Mesendoderm (in vitro differentiated cells): ENCODE measurements at places on chromosomes 1 and 21.

DNA sequence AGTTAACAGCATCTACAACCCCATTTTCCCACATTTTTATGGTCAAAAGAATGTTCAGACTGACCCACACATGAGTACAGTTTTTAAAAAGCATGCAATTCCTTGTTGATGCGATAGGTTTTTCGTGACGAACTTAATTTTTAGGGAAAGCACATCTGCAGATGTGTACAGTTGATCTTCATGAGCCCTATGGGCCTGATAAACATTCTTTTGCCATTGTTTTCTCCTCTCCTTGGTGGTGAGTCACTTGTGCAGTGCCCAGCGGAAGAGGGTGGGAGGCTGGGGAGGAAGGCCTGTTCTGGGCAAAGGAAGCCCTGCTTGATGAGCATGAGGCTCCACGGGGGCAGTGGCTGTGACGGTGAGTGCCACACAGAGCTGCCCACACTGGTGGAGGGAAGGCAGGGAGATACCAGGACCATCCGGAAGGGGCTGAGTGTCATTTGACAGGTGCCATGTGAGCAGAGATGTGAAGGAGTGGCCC is 5.3 kb downstream of the ARF1 start:
- no peak for DNase-seq

- peak; percentile 67 for DNase-seq
Measured at GRCh38 chr1:204285436-204286305, 71.9 kb upstream of the GOLT1A start.

GRCh38 chr1:240020871-240021270 is 70.8 kb upstream of the FMN2 start:
- DNase-seq: no peak

GRCh38 chr1:162283657-162284056 is 93.0 kb downstream of the SPATA46 start:
- no peak for DNase-seq

DNA sequence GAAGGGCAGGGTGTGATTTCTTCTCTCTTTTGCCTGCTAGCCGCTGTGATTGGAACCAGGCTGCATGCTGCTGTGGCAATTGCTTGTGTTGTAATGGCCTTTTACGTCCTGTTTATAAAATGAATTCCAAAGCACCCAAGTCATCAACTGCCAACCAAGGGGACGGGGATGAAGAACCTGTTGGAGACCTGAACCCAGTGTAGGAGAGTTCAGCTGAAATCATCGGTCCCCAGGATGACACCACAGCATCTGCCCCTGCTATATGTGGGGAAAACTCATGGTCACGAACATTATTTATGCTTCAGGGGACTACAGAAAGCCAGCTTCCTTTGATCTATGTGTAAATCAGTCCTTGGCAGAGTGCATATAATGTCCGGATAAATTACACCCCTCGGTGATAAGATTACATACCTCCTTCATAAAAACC is 3.8 kb downstream of the TMEM167B start:
- DNase-seq: no peak

- no peak for DNase-seq
Measured at GRCh38 chr21:44370027-44370735, 16.8 kb downstream of the TRPM2 start.

DNA sequence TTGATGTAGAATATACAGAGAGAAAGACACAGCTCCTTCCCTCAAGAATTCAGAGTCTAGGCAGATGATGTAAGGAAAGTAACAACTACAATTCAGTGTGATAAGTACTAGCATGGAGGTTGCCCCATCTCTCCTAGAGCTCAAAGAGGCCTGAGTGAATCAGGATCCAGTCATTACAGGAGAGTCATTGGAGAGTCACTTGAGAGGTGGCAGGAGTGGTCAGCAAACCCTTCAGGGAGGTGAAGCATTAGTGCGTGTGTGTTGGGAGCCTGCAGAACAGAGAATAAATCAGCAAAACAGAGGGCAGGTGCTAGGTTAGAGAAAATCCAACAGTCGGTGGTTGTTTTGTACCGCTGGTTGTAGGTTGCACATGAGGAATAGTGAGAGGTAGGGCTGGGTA is 46.1 kb downstream of the GRIK1 start:
- no peak for DNase-seq

DNA sequence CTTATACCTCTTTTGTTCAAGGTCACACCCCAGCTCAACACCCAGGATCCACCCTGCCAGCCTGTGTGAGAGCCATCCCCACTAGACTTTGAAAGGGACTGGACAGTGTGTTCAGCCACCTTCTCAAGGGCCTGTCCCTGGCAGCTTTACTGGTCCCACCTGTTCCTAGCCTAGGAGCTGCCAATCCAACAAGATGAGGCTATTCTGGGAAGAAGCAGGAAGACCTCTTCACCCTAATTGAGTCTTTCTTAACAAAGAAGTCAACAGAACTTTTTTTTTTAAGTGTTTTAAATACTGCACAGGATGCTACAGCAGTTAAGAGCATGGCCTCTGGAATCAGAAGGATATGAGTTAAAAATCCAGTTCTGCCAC is 95.8 kb upstream of the HOOK1 start:
- DNase-seq: no peak

- DNase-seq: no peak
Measured at GRCh38 chr1:232372841-232373440, 257.0 kb downstream of the SIPA1L2 start.

DNA sequence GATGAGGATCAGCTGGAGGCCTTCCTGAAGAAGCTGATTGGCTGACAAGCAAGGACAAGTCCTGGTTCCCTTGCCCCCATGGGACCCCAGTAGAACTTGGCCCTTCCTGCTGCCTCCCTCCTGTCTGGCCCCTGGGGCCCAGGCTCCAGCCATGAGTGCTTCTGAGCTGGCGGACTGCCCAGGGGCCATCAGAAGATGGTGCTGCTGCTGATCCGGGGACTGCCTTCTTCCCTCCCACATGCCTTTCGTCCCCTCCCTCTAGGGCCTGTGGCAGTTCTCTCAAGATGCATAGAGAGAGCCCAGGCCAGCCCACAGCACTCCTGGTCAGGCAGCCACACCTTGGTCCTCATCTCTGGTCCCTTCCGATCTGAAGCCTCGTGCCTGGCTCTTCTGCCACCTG is 57.9 kb upstream of the PRKACB start:
- peak; percentile 18 for DNase-seq

- no peak for DNase-seq
Measured at GRCh38 chr1:56444960-56445646, 134.3 kb downstream of the PLPP3 start.

- DNase-seq: peak; percentile 75
Measured at GRCh38 chr1:47755101-47755990, 241.8 kb downstream of the TRABD2B start.

DNA sequence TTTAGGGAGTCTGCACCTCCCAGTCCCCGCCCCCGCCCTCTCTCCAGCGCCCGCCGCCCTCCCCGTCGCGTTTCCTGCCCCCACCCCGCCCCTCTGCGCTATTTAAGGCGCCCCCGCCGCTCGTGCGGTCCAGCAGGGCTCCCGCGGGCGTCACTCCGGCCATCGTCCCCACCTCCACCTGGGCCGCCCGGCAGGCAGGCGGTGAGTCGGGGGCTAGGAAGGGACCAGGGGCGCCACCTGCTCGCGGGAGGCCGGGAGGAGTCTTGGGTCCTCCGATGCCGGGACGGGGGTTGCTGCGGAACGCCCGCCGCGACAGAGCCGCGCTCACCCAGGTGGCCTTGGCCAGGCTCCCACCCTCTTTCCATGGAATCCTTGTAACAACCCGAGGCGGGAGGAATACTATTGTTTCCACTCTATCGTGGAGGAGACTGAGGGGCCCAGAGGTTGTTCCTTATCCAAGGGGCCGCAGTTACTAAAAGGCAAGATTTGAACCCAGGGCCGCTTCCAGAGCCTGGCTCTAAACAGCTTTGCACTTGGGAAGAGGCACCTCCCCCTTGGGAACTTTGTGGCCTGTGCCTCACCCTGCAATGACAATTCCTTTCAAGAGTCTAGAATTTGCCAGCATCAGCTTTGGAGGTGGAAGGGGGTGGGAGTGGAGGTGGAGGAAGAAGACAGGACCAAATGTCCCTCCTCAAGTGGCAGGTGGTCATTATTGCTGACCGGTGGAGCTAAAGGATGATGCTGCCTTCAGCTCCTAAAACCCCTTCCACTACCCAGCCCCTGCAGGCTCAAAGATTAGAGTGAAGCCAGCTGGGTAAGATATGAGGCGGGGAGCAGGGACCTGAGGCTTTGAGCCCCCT is at the start of gene GJA4:
GJA4 (plus strand) TSS at position 132 of the 860 bp plus-strand sequence. CDS start 1,215 bp downstream, outside the sequence.
- no peak for DNase-seq

GRCh38 chr1:224259986-224260385 is 70.0 kb downstream of the NVL start:
- DNase-seq: no peak

- DNase-seq: no peak
Measured at GRCh38 chr1:24978383-24979032, 48.4 kb upstream of the RUNX3 start.

- DNase-seq: no peak
Measured at GRCh38 chr1:185531838-185532237, 202.4 kb upstream of the HMCN1 start.

- no peak for DNase-seq
Measured at GRCh38 chr1:25504706-25505595, 38.5 kb upstream of the LDLRAP1 start.

DNA sequence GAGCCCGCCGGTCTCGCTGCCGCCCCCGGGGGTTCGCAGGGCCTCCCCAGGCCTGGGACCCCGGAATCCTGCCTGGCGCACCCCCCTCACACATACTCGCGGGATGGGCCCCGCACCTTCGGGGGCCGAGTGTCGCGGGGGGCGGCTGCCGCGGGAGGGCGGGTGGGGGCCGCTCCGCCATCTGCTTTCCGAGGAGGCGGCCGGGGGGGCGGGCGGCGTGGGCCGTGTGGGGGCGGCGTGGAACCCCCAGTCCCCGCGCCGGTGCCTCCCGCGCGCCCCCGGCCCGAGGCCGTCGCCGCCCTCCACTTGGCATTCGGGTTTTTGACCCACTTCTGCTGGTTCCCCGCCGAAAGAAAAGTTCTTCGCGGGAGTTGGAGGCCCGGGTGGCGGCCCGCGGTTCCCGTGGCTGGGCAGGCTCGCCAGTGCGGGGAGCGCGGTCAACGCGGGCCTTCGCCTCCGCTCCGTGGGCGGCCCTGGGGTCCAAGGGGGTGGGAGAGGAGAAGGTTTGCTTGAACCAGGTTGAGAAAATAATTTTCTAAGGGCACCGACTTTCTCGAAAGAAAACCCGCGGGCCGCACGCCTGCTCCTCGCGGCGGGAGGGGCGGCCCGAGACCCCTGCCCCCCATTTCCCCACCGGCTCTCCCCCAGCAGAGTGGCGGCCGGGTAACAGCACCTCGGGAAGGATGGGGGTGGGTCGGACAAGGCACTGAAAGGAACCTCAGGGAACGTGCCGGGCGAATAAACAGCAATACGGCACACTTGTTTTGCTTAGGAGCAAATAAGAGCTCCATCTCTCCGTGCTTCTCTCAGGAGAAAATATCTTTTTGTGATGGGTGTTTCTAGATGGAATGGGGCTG is 1.6 kb downstream of the PHF13 start:
- DNase-seq: peak; percentile 18

GRCh38 chr21:38760762-38761155 is 45.0 kb upstream of the ETS2 start:
- no peak for DNase-seq

DNA sequence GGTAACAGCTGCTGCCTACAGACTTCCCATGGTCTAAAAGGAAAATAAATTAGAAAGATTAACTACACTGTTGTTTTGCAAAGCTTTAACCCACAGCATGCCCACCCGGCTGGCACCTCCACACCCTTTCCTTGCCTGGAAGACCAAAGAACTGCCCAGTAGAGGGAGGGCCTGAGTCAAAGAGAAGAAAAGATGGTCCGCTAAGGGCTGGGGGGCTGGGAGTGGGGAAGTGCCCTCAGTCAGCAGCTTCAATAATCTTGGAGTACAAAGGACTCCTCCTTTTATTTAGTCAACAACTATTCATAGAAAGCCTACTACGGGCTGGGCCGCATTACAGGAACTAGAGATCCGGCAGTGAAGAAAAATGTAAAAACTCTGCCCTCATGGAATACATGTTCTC is 40.6 kb downstream of the ERI3 start:
- DNase-seq: peak; percentile 47

DNA sequence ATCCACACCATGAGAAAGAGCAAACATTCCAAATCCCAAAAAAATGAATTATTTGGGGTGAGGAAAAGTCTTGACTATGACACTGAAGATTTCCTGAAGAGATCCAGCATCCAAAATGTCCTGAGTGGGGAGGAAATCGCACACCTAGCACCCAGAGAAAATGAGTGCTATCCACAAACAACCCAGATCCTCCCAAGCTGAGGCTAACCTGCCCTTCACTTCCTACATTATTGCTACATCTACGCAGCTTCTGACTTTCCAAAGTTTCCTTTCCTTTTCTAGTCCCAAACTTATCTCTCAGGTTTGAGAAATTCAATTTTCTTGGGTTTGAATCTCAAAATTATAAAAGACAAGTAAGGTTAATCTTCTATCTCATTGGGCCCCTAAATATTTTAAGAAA is 906 bp upstream of the RGS13 start:
- DNase-seq: no peak

DNA sequence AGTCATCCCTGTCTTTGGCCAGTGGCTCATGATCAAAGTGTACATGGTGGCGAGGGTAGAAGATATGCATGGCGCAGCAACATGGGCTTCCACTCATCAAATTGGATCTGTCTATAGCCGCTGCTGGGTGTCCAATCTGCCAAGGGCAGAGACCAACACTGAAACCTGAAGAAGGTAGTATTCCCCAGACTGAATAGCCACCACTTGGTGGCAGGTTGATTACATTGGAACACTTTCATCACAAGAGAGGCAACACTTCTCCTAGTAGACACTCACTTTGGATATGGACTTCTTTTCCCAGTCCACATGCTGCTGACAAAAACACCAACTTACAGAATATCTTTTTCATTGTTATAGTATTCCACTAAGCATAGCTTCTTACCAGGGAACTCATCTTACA is 22.4 kb upstream of the PPM1J start:
- DNase-seq: no peak

- DNase-seq: no peak
Measured at GRCh38 chr1:220957233-220957605, 78.0 kb downstream of the HLX start.

DNA sequence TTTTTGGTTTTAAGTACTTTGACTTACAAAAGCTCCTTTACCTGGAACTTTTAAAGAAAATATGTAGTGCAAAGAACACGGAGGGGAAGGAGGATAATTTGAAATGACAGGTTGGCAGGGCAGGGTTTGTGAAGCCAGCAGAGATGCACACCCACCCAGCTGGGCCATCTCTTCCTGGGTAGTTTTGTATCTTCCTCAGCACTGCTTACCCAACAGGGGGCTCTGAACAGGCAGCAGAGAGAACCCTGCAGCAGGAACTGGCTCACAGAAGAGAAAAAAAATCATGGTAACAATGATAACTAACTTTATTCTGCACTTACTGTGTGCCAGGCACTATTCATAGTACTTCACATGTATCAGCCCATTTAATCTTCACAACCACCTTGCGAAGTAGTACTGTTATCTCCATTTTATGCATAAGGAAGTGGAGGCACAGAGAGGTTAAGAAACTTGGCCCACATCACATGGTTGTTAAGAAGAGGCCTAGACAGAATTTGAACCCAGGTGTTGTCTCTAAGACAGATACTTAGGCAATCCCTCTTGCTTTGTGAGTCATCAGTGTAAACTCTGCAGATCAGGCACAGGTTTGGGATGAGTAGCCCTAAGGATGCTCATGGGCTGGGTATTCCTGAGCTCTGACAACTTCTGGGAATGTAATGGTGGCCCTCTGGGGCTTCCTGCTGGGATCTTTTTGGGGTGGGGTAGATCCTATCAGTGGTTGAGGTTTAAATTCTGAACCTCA is 60.8 kb downstream of the ELK4 start:
- DNase-seq: no peak

- no peak for DNase-seq
Measured at GRCh38 chr1:241950390-241950789, 7.2 kb upstream of the BECN2 start.
